ENCODE measurements at places on chromosomes 1 and 21. TPM values are rescaled to one million over a fixed set of nuclear protein-coding genes. Genes with fewer than 3 reads are reported as not detected.

Gene ANGPTL7
- not detected for total RNA-seq

Gene MAN1C1
- 17.9 TPM for total RNA-seq

Gene TMEM269
- total RNA-seq = 0.40 TPM

Gene LCE3C
- total RNA-seq = not detected
